ENCODE measurements at places on chromosomes 4 and X.

GRCh38 chrX:154980330-154981115 lies 42.0 kb downstream of the F8 start:
- peak; percentile 19 for DNase-seq

DNA sequence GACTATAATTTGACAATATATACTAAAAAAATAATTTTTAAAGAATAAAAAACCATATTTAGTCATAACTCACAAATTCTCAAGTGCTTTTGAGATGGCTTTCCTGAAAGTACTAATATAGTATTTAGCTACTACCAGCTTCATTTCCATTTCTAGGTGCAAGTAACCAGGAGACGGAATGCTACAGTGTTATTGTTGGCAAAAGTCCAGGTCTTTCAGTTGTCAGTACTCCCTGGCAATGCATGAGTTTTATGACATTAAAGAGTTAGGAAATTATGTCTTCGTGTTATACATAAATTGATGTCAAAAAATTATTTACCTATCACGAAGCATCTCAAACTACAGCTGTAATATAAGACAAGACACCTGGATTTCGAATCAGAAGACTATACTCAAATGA lies 45.0 kb downstream of the TMEM47 start:
- DNase-seq: no peak

DNA sequence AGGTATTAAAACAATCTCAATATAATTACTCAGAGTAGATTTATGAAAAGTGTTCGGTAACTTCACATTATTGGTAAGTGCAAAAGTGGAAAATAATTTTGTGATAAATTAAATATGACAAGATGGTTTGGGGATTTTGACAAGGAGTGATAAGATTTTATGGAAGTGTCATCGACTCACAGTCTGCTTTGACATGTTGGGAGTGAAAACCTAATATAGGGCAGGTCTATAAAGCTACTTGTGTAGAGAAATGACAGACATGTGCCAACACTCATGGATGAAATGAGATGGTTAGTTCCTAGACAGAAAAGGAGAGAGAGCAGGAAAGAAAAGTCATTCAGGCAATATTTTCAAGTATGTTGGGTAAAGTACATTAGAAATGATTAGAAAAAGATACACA lies 456.8 kb downstream of the TRAM1L1 start:
- no peak for DNase-seq

DNA sequence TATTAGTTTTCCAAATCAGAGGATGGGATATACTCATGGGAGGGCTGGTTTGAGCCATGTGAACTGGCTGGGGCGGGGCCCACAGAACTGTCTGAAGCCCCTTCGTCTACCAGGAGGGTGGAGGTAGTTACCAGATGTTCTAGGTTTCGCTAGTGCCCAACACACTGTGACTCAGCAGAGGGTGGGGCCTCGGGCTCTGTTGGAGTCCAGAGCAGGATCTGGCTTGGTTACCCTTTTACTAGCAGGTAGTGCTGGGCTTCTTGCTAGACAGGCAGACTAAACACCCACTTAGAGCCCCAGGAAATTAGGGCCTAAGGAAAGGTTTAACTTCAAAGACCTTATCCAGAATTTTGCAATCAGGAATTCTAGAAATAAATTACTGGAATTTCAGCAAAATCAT lies 56.2 kb upstream of the CHRDL1 start:
- DNase-seq: no peak

DNA sequence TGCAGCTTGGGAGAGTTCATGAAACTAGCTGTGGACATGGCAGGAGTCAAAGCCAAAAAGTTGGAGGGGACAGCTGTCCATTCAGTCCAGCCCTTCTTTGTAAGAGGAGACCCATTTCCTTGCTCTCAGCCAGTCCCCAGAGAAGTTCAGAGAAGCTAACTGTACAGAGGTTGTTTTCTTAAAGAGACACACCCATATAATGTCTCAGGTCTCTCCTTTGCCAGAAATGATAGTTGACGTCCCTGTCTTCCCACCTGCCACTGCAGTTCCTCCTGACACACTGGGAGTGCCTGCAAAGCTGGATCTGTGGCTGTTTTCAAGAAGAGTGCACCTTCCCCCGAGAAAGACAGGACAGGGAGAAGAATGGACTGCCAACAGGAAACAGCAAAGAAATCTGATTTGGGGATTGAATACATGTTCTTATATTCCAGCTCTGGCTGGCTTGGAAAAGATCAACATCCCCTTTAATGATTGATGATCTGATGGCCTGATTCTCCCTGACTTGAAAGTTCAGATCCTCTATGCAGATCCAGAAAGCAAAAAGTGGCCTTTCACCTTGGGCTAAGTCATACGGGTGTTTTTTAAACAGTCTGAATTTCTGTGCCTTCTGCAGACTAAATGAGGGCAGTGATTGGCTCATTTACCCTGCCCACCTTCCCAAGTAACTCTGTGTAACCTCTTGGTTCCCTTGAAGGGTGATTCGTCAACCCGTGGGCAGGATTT lies 87.2 kb downstream of the MAOA start:
- DNase-seq: no peak

DNA sequence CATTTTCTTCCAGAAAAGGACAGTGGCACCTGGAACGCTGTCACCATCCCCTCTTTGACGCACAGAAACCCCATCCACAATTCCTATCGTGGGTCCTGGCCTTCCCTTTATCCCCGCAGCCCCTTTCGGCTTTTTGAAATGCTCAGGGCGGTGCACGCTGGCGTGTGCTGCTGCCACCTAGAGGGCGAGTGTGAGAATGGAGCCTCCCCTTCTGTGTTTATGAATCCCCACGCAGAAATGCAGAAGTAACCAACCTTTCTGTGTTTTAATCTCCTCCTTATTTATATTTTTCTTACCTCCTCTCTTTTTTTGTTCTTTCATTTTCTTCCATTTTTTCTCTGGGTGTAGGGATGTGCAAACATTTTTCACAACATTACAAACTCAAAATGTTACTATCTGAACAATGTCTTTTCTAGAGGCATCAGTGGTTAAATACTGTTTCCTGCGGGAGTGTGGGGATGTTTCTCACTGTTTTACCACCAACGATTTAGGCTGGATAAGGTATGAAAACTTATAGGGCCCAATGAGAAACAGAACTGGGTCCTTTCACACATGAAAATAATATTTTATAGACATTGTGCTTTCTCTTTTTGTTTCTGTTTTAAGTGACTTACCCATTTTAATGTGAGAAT lies 50.0 kb downstream of the TMA16 start:
- DNase-seq: no peak

DNA sequence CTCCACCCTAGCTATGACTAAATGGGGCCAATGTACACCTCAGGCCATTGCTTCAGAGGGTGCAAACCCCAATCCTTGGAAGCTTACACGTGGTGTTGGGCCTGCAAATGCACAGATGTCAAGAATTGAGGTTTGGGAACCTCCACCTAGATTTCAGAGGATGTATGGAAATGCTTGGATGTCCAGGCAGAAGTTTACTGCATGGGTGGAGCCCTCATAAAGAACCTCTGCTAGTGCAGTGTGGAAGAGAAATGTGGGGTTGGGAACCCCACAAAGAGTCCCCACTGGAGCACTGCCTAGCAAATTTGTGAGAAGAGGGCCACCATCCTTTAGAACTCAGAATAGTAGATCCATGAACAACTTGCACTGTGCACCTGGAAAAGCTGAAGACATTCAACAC lies 284.1 kb downstream of the ANTXR2 start:
- DNase-seq: no peak

- no peak for DNase-seq
These were observed 25.9 kb upstream of the LNX1 start for GRCh38 chr4:53617101-53617680.

GRCh38 chrX:131288738-131289511 lies at the start of gene IGSF1:
TSS of gene IGSF1 (minus strand) at chrX:131289306. CDS start at chrX:131286674, 2,632 bp downstream.
- DNase-seq: no peak

- DNase-seq: no peak
These were observed 48.4 kb upstream of the RPS6KA3 start for GRCh38 chrX:20315140-20315539.

- DNase-seq: no peak
These were observed 51.5 kb downstream of the VMA21 start for GRCh38 chrX:151448509-151448908.

DNA sequence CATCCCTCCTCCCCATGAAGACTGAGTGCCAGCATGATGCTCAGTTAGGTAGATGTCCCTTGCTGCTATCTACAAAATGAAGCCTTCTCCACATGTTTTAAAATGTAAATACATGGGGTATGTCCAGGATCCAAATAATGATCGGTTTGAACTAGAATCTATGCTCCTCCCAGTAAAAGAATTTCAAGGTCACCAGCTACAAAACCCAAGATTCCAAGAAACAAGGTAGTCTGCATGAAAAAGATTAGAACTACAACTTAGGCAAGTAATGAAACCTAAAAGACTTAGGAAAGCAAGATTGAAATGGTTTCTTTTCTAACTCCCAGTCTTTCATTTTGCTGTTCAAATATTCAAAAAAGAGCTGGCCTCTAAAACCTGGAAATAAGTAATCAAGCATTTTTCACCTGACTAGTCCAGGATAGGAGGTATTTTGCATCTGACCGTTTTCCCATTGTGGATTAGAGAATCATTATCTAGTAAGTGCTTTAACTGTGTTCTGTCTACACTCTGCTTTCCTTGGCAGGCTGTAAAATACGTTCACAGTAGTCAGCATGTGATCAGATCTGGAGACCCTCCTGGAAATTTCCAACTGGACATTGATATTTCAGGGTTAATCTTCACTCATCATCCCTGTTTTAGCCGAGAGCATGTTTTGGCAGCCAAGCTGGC lies 57.4 kb downstream of the CC2D2A start:
- DNase-seq: no peak

DNA sequence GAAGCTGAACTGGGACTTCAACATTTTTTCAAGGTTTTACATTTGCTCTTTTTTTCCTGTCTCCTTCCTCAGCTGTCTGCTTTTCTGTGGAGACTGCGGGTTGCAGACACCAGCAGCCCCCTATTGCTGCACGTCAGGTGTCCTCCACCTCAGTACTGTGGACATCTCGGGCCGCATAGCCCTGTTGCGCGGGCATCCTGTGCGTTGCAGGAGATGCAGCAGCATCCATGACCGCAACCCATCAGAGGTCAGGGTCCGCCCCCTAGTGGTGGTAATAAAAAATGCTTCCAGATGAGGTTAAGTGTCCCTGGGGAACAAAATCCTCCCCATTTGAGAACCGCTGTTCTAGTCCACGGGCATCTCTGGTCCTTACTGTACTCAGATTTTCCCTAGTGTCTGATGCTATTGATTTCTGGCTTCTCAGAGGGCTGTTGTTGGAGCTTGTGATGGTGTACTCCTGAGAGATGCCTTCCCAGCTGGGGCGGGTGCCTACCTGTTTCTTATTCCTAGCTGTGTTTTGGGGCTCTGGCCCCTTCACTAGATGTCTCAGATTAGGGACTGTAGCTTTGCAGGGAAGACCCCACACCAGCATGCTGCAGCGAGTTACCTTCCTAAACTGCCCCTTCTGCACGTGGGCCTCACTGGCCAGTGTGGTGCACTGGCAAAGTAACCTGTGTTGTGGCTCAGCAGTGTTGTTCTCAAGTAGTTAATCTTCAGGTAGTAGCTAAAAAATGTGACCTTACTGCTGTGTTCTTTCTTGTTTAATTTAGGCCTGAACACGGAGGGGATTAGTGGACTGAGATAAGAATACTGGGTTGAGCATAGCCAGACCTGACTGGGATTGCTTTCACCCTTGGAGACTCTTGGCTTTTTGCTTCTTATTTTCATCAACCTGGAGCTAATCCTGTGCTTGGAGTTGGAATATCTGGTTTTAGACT lies 28.2 kb downstream of the NSD2 start:
- DNase-seq: peak; percentile 19

DNA sequence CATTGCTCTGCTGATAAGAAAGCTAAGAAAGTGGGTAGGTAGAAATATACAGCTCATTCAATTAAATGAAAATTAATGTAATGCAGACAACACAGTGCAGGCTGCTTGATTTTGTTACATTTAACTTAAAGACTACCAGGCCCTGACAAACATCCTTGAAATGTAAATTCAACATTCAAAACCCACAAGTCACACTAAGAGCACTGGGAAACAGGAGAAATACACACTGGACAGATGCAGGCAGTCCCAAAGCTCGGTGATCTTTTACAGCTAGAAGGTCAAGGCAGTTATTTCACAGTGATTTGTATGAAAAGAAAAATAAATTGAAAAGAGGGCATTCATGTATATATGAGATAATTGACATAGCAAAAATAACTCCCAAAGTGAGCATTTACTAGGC lies 94.3 kb upstream of the PLAC1 start:
- DNase-seq: no peak

- DNase-seq: no peak
These were observed 339 bp downstream of the TBC1D9 start for GRCh38 chr4:140755774-140756318.

DNA sequence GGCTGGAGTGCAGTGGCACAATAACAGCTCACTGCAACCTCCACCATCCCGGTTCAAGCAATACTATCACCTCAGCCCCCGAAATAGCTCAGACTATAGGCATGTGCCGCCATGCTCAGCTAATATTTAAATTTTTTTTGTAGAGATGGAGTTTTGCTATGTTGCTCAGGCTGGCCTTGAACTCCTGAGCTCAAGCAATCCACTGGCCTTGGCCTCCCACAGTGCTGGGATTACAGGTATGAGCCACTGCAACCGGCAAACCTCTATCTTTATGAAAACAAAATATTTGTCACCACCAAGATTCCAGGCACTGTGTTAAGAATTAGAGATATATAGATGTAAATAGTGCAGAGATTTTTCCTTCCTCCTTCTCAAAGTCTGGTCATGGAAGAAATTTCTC lies 232.5 kb downstream of the ANKRD50 start:
- no peak for DNase-seq

- no peak for DNase-seq
These were observed 107.0 kb upstream of the HPGD start for GRCh38 chr4:174629265-174629664.

Data from HS-27A (cell line).